ENCODE measurements at places on chromosomes 7 and 10. TPM values are rescaled to one million over a fixed set of nuclear protein-coding genes. Genes with fewer than 3 reads are reported as not detected.

Gene MMP21
- polyA plus RNA-seq, result not detected

- peaks cover 4% of the 10 kb centered on the region for H3K27me3 ChIP-seq
- no peaks in the 10 kb centered on the region for H3K4me1 ChIP-seq
- no peak overlapping the region for H3K4me3 ChIP-seq
- no peak for DNase-seq
Observed at GRCh38 chr10:128751284-128751683, 625.1 kb upstream of the MKI67 start.

DNA sequence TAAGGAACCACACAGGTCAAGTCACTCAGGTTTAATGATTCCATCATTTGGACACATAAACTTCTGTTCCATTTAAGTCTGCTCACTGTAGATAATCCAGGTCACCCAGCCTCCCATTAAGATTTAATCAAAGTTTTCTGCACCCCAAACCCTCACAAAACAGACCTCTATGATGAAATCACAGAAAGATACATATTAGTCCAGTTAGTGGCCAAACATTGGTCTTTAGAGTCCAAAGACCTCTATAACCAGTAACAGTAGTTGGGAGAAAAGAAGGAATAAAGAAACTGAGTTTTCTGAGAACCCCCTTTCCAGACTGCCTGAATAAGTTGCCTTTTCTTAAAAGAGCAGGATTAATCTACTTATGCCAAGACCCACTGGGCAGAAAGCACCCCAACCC lies 4.8 kb downstream of the GCC1 start:
- peaks cover 5% of the 10 kb centered on the region for H3K27me3 ChIP-seq
- H3K4me3 ChIP-seq, result no peak overlapping the region
- DNase-seq, result no peak
- H3K4me1 ChIP-seq, result peaks cover 69% of the 10 kb centered on the region
- no peak overlapping the region for H3K27ac ChIP-seq

Gene OR2A7
- polyA plus RNA-seq, result not detected

- H3K27me3 ChIP-seq, result peaks cover 3% of the 10 kb centered on the region
- no peaks in the 10 kb centered on the region for H3K4me1 ChIP-seq
- no peaks in the 10 kb centered on the region for H3K36me3 ChIP-seq
- H3K4me3 ChIP-seq, result no peak overlapping the region
- DNase-seq, result no peak
- no peak overlapping the region for H3K27ac ChIP-seq
Observed at GRCh38 chr10:44478040-44478439, 93.1 kb upstream of the CXCL12 start.

Gene PHKG1
- 0.16 TPM for polyA plus RNA-seq
